ENCODE measurements at places on chromosomes 7 and 10.

- no peak for DNase-seq
Observed at GRCh38 chr10:44981172-44982113, 2.8 kb upstream of the DEPP1 start.

- no peak for DNase-seq
Observed at GRCh38 chr7:45978731-45979211, 57.7 kb upstream of the IGFBP3 start.

DNA sequence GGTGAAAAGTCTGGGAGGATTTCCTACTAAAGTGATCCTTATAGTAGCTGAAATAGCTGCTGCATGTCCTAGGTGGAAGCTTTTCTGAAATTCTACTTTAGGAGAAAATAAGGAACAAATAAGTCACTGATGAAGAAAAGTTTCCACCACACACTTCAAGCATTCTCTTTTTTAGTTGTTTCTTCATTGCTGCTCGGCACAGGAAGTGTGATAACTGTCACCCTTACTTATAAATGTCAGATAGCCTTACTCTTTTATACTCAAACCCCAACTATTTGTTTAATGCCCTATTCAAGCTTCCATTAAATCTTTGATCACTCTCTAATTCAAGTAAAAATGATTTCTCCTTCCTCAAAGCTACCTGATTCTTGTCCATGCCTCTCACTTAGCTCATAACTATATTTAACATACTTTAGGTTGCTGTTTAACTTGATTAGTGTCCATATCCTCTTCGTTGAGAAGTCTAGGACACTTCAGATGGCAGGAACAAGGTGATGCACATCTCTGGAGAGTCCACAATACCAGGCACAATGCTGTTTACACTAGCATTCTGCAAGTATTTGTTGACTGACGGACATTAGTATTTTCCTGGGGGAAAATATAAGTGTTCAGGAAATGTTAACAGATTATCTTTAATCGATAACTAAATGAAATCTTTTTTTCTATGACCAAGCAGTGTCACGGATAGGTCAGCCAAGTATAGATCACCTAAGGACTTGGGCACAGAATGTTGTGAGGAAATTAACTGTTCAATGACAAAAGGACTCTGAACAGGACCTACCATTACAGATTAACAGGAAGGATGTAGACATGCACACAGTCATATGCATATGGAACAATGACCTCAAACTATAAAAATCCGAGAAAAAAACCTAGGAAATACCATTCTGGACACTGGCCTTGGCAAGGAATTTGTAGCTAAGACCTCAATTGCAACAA, 67.4 kb downstream of the ZNF438 start:
- DNase-seq: no peak

GRCh38 chr10:82251222-82251906, 376.4 kb downstream of the NRG3 start:
- no peak for DNase-seq

- peak; percentile 66 for DNase-seq
Observed at GRCh38 chr10:60282771-60283353, 106.8 kb downstream of the ANK3 start.

DNA sequence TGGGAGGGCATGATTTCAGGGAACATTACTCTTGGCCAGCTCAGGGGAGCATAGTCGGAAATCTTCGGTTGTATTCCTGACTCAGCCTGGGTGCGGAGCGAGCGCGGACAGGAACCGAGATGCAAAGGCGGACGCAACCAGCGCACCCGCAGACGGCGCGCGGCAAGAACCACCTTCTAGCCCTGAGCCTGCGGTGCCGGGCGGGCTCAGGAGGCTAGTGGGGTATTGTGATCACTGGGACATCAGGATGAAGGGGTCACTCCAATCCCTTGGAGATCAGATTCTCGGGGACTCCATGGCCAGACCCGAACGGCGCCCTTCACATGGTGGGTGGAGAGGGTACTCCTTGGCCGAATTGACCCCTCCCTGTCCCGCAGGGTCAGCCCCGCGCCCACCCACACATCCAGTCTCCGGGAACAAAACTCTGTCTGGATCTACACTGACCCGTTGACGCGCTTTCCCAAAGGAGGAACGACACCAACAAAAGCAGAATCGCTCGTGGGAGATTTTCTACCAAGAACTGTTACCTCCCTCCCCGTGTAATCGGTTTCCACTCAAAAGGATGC, 730.5 kb downstream of the ZWINT start:
- DNase-seq: no peak

GRCh38 chr7:21276471-21277035, 151.3 kb upstream of the SP4 start:
- DNase-seq: no peak

Measured in SIG-M5 (cell line).